Cerebellum (tissue), 4 donors: ENCODE measurements at places on chromosomes 7 and 10. TPM values are rescaled to one million over a fixed set of nuclear protein-coding genes. Genes with fewer than 3 reads are reported as not detected.

Gene LIPN
- total RNA-seq = not detected

GRCh38 chr10:119313644-119314043 is 106.3 kb downstream of the GRK5 start:
- no peak for DNase-seq

DNA sequence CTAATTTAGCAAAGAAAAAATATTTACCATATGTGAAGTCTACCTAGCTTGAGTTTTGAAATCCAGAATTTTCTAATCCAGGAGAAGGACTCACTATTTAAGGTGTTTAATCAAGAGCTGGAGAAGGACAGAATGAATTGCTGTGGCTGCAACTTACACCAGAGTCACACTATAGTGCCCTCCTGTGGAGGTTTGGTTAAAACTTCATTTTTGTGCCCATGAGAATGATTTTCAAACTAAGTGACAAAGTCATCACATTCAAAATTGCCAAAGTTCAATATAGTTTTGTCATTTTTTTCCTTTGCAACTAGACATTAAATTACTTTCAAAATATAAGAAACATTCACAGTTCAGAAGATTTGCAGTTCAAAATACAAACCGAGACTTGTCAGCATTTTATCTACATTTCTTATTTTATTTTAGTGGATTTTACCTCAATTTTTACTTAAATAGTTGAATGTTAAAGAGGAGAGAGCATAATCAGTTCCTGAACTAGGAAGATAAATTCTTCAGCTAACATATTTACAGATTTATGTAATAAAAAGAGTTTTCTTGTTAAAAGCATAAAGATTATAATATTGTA is 70.7 kb downstream of the CABCOCO1 start:
- no peak for DNase-seq

- no peak for DNase-seq
These were observed 4.5 kb upstream of the ZEB1 start for GRCh38 chr10:31314256-31315150.

DNA sequence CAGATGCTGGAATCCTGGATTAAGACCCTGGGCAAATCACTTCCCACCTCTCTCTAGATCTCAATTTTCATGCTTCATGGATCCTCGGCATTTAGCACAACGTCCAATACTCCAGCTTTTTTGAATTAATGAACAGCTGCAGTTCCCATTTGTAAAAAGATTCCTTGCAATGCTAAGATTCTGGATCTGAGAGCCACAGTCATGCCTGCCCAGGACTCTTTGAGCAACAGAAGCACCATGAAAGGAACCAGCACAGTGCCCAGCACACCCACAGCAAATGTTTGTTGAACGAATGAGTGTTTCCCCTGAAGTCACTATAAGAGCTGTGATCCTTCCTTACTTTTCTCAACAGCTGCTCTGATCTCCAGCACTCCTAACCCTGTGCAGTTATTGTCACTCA is 20.8 kb upstream of the DDIT4 start:
- DNase-seq = no peak
